ENCODE measurements at places on chromosomes 6 and 20.

DNA sequence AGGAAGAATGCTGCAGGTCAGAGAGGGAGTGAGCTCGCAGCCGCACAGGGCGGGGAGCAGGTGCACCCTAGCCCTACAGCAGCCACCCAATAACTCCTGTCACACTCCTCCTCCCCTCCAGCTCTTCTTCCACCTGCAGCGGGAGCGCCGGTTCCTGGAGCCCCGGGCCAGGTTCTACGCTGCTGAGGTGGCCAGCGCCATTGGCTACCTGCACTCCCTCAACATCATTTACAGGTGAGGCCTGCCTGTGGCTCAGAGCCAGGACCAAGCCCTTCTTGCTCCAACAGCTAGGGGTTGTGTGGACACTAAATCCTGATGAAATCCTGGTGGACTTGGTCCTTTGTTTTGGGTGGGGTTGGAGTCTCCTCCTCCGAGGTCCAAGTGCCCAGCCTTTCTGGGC is 11.7 kb downstream of the SGK2 start:
- DNase-seq, result no peak

DNA sequence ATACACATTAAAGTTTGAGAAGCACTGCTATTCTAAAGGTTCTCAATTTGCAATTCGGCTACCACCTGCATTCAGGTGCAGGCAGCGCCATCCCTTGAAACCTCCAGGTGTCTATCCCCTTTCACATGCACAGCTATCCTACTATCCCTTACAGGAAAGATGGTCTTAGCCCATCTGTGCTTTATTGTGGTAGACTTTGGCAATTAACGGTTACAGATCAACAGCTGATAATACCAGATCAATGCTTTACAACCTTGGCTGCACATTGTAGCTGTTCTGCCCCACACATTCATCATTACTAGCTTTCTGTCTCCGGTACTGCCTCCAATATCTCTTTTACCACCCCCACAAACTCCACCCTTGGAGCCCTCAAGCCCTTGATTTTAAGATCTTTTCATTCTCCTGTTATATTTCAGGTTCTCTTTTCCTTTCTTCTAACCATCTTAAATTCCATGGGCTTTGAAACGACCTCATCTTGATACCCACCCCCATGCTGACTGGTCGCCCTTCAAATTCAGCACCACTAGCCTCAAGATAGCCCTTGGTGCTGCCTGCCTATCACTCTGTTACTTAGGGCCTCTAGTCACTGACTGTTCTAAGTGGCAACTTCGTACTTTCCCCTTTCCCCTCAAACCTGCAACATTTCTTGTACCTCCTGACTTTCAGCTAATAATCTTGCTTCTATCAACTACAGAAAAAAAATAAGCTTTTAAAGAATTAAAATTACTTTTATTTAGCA is 50.8 kb downstream of the SPTLC3 start:
- DNase-seq, result no peak

GRCh38 chr6:2203264-2203663 is 42.1 kb downstream of the GMDS start:
- DNase-seq, result no peak

GRCh38 chr20:41894255-41894963 is 276.2 kb upstream of the CHD6 start:
- no peak for DNase-seq

DNA sequence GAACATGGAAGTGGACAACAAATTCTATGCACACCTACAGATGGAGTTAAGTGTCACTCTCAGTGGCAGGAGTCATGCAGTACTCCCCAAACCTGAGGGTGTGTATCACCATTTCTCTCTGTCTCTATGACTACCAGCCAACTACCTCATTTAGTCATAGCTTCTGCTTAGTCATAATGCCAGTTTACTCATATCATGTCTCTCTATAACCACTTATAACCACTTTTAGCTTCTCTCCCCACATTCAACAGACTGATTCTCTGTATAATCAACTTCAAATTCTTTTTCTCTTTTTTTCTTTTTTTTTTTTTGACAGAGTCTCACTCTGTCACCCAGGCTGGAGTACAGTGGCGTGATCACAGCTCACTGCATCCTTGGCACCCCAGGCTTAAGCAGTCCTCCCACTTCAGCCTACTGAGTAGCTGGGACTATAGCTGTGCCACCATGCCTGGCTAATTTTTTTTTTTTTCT is 13.8 kb upstream of the GTF3C6 start:
- no peak for DNase-seq

DNA sequence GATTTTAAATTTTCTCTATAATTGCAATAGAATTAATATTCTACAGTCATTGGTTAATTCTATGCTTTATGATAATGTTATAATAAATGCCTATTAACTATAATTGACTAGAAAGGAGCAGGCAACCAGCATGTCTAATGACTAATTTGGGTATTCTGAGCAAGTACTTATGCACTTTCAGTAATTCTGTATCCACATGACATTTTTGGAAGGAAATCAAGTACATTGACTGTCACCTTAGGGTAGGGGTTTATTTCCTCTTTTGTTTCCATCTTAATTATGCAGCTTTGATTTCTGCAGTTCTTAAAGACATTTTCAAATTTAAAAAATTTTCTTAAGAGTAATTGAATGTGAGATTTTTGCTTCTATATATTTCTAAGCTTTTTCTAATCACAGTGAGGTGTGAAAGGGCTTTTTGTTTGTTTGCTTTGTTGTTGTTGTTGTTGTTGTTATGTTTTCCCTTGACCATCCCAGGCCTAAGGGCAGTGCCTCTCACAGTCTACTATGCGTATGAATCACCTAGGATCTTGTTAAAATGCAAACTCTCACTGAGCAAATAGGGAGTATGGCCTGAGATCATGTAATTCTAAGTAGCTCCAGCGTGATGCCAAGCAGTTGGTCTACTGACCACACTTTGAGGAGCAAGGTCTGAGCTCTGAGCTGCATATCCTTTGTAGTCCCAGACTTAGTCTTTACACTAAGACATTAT is 467.1 kb upstream of the RNF217 start:
- DNase-seq, result no peak

GRCh38 chr6:144447472-144447871 is 162.3 kb downstream of the UTRN start:
- DNase-seq, result no peak

DNA sequence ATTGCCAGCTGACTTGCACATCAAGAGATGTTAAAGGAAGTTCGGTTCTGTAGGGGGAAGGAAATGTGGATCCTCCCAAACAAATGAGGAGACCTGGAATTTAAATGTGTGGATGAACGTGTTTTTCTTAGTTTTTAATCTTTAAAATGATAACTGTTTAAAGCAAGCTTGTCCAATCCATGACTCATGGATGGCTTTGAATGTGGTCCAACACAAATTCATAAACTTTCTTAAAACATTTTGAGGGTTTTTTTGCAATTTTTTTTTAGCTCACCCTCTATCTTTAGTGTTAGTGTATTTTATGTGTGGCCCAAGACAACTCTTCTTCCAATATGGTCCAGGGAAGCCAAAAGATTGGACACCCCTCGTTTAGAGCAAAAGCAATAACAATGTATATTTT is 12.6 kb downstream of the TUBB2B start:
- no peak for DNase-seq

DNA sequence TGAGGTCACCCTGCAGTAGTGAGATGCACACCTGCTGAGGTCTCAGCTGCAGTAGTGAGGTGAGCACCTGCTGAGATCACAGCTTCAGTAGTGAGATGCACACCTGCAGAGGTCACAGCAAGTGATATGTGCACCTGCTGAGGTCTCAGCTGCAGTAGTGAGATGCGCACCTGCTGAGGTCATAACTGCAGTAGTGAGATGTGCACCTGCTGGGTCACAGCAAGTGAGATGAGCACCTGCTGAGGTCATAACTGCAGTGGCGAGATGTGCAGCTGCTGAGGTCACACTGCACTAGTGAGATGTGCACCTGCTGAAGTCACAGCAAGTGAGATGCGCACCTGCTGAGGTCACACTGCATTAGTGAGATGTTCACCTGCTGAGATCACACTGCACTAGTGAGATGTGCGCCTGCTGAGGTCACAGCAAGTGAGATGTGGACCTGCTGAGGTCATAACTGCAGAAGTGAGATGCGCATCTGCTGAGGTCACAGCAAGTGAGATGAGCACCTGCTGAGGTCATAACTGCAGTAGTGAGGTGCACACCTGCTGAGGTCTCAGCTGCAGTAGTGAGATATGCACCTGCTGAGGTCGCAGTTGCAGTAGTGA is 20.8 kb downstream of the ZDHHC14 start:
- no peak for DNase-seq

DNA sequence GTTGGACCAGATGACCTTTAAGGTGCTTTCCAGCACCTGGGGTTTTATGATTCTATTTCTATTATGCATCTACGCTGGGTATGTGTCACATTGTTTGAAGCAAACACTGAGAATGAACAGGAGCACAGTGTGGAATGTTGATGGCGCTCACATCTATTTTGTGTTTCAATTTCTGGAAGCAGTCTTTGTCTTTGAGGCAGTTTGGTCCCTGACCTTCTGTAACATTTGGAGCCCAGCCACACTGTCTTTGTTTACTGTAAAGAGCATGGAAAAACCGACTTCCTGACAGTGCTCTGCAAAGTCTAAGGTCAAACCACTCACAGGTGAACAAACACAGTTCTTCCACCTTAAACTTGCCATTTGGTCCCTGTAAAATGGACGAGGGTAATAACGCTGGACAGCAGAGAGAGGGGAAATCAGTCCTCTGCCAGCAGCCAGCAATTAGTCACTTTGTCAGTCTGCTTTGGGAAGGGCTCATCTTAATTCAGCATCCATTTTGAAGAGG is 155.5 kb downstream of the PRL start:
- no peak for DNase-seq

GRCh38 chr6:10873374-10873773 is 8.5 kb downstream of the GCM2 start:
- no peak for DNase-seq

DNA sequence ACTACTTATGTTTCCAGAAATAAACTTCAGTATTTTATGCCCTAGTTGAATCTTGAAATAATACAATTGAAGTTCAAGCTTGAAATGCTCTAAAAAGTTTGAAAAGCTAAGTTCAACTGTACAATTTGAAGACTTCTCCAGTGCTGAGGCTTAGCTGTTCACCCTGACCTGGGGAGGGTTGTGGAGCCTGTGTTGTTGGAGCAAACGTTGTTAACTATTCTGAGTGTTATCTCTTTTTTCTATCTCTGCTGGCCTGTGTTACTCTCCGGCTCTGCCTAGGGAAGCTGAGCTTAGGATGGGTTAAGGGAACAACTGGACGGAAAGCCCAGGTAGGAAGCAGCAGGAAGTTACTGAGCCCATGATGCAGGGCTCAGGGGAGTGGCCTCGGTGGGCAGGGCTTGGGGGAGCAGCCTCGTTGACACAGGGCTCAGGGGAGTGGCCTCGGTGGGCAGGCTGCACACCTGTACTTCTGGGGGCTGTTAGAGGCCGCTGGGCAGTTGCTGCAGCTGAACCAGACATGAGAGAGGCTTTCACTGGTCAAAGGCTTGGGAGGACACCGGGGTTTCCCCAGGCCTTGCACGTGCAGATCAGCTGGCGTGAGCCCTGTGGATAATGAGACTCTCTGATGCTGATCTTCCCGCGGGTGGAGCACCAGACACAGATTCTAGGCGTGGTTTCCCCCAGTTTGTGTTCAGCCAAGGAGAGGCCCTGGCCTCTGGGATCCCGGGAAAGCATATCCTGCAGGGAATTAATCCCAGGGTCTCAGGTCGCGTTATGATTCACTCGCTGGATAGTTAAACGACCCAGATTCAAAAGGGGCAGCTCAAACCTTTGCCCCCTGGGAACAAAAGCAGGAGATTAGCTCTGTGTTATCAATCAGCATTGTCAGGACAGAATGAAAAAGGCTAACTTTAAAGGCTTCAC is 58.9 kb downstream of the ERMARD start:
- no peak for DNase-seq

GRCh38 chr6:5994234-5994998 is 12.3 kb downstream of the NRN1 start:
- DNase-seq, result no peak

GRCh38 chr6:53199156-53199555 is 50.5 kb upstream of the GCM1 start:
- DNase-seq, result no peak

- DNase-seq, result no peak
Observed at GRCh38 chr6:162345051-162345511, 382.5 kb downstream of the PRKN start.

GRCh38 chr6:136989571-136990241 is 55.1 kb downstream of the IL20RA start:
- DNase-seq, result no peak

- no peak for DNase-seq
Observed at GRCh38 chr6:33592595-33593413, 12.7 kb upstream of the BAK1 start.

DNA sequence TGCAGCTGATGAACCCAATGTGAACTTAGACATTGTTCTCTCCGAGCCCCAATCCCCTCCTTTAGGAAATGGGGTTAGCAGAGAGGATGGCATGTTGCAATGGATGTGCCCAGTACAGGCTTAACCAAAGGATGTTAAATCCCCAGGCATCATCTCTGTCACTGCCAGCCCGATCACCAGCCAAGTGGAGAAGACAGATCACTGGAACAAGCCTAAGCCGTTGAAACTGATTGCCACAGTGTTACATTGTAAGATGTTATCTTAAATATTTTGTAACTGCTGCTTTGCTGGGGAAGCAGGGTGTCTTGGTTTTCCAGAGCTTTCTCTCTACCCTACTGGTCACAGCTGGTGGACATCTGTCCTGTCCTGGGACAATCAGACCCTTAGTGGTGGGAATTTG is 783.4 kb upstream of the CHD6 start:
- DNase-seq, result no peak

GRCh38 chr20:37254114-37254878 is 7.3 kb downstream of the GHRH start:
- DNase-seq, result no peak

DNA sequence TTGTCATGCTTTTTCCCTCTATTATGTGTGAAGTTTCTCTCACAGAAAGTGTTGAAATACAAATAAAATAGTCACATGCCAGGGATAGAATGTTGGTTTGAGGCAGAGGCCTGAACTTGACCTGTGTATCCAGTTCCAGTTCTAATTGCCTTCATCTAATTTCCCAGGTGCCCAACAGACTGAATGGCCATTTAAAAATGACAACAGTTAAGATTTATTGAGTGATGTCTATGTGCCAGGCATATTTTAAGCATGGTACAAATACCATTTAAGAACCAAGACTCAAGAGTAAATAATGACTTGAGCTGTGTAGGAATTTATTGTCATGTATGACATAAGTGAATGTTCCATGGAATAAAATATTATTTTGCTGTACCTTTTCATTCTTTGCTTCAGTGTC is 87.6 kb upstream of the EMILIN3 start:
- DNase-seq, result no peak

Measured in effector CD4-positive, alpha-beta T cell (primary cell).